ENCODE measurements at places on chromosomes 13 and 19.

DNA sequence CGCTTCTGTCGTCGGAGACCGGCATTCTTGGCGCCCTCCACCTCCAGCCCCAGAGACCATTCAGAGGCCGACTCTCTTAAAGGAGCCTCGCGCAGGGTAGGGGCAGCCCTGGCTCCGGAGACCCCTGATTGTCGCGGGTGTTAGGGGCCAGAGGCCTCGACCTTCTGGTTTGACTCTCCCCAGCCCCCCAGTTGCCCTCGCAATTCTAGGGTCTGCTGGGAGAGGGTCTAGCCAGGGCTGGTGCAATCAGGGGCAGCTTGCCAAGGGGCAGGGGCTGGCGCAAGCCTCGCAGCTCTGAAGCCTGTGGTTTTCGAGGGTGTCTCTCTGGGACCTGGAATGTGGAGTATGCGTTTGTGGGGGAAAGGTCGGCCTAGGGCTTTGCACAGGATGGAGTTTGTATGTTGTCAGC lies 1.6 kb upstream of the SLC7A10 start:
- DNase-seq = no peak

GRCh38 chr13:25819856-25820530 lies 231.8 kb downstream of the SHISA2 start:
- DNase-seq = no peak

DNA sequence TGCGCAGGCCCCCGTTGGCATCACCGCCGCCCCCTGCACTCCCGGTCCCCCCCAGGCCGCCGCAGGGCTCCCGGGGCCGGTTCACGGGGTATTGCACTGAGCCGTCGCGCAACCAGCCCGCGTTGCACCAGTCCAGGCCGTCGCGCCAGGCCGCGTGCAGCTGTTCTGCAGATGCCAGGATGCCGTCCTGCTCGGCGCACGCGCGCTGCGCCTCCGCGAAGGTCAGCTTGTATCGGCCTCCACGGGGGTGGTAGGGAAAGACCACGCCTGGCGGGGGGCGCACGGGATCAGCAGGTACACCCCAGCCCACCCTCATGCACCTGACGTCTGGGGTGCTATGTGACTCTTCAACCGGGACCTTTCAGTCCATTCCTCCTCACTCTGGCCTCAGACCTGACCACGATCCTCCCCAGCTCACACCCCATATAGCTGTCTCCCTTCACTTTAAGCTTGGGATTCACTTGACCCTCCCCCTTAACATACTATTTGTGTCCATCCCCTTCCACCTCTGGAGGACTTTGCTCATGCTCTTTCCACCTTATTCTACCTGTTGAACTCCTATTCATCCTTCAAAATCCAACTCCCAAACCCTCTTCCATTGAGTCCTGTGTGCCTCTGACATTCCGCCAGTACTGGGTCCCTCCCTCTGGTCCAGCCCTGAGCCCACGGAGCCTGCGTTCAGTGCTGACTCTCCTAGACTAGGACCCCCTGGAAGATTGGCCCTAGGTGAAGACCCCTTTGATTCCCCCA lies 14.3 kb downstream of the TM6SF2 start:
- no peak for DNase-seq

DNA sequence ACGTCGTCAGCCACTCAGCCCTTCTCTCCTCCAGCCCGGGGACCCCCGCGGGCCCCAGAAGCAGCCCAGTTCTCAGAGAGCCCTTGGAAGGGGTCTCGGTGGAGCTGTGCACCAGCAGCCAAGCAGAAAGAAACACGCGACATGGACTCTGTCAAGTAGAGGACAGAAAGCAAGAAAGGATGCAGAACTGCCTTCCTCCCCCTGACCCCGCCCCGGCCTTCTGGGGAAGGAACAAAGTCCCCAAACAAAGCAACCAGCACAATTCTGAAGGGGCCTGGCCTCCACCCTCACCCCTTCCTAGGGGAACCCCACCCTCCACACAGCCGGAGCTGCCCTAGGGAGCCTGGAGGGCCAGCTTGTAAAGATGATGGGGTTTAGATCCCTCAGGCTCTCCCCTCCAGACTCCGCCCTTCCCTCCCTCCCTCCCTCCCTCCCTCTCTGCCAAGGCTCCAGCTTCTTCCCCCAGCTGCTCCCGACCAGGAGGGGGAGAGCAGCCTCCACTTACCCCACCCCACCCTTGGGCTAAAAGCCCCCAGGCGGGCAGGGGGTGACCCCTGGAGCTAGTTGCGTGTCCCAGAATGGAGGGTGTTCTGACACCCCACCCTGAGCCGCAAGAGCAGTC lies 7.8 kb downstream of the LYL1 start:
- DNase-seq = no peak

DNA sequence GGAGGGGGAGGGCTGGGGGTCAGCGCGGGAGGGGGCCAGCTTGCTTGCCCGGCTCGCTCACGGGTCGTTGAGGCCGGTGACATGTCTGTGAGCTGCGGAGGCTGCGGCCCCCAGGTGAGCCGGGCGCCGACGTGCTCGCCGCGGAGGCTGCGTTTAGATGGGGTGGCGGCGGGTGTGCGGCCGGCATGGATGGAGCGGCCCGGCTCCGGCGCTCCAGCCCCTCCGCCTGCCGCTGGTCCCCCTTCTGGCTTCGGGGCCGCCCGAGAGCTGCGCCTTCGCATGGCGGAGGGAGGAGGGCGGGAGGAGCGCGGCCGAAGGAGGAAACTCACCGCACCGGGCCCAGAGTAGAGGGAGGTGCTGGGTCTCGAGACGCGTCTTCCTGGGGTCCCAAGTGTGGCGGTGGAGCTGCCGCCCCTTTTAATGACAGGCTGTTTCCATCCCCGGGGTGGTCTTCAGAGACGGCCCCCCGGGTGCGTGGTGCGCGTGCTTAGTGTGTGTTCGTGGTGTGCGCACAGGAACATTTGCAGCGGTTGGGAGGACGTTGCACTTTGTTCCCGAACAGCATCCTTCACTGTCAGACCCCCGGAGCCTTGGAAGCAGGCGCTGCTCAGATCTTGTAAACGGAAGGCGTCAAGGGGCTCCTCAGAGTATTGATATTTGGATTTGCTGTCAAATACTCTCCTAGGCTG lies at the start of gene AKAP11:
Gene AKAP11, plus strand, starts transcription at position 38 of the 689 bp plus-strand sequence. CDS start 14,197 bp downstream, outside the sequence.
- peak; percentile 66 for DNase-seq

DNA sequence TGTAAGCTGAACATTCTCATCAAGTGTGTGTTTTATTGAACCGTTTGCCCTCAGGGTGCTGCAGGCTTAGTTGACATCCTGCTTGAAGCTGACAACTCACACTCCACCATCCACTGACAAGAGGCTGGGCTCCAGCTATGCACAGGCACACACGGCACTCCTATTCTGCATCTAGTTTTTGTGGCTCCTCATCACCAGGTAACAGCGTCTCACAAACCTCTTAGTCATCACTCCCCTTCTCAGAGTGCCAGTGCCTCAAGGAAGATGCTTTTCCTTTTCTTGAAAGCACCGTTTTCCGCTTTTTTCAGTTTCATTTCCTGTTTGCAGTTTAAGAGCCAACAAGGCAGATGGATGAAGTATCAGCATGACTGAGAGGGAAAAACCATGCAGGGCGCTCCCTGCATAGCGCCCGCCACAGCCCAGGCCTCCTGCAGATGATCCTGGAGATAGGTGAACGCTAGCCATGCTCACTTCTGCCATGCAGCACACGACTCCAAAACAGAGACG lies 491.2 kb downstream of the COG6 start:
- DNase-seq = no peak

GRCh38 chr13:53167561-53167960 lies 138.9 kb downstream of the OLFM4 start:
- no peak for DNase-seq

- no peak for DNase-seq
These were observed 24.6 kb downstream of the XPO4 start for GRCh38 chr13:20877902-20878301.

- DNase-seq = no peak
These were observed 2.7 kb upstream of the TEX29 start for GRCh38 chr13:111317571-111318345.

DNA sequence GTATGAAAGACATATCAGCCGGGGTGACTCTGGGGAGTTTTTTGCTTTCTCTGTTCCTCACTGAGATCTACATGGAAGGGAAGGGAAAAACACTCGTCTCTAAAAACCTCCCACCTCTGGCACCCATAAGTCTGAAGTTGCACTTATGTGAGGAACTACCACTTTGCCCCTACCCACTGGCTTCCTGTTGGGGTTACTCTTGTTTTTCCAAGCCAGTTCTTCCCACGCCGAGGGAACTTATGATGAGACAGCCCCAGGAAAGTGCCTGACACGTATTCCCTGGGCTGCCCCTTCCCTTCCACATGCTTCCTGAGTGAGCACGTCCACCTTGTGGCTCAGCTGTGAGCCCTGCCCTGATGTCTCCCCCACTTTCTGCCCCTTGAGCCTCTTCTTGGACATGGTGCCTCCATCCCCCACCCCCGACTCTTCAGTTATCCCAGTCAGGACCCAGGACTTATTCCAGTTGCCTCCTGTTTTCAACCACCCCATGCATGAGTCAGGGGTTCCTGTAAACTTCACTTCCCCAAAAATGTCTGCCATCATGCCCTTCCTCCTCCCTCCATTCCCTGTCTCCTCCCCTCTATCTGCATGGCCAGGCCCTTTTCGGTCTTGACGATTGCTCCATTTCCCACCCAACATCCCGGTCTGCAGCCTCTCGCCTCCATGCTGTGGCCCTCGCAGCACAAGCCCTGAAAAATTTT lies 5.1 kb upstream of the SIGLEC7 start:
- DNase-seq = no peak

DNA sequence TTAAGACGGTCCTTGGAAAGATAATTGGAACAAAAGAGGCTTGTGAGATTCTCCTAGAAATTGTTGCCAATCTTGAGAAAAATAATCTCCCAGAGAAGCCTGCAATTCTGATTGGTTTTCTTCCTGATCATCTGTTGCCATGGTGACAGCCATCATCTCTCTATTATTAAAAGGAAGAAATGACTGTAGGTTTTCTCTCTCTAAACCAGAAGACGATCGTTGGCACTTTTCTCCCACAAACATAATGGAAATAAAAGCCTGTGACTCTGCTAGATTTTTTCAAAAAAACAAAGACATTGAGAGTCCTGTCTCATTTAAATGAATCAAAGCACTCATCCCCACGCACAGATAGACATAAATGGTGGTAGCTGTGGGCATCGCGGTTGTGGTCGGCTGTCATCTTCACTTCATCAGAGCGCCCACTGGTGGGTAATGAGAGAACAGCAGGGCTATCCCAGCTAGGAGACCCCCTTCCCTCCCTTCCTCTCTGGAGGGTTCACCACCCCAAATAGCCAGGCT lies 21.7 kb upstream of the CALM3 start:
- DNase-seq = peak; percentile 42

- DNase-seq = no peak
These were observed 704 bp downstream of the ZNF814 start for GRCh38 chr19:57888107-57888559.

GRCh38 chr19:38734426-38735256 lies 9.6 kb downstream of the CAPN12 start:
- no peak for DNase-seq

- no peak for DNase-seq
These were observed 3.7 kb upstream of the IRS2 start for GRCh38 chr13:109790086-109790485.

GRCh38 chr13:65499256-65499655 lies 1730.9 kb downstream of the PCDH9 start:
- DNase-seq = no peak

DNA sequence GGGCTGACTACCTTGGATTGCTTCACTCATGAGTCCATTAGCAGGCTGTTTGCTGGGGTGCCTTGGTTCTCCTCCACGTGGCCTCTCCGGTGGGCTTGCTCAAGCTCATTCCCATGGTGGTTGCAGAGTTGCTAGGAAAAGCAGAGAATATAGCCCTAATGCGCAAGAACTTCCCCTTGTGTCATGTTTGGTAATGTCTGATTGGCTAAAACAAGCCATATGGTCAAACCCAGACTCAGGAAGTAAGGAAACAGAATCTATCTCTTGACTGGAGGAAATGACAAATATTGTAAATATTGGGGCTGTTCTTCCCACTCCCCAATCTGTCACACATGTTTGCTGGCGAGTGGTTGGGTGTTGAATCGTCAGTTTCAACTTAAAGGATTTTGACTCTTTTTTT lies 12.1 kb downstream of the NFILZ start:
- no peak for DNase-seq

Measured in DND-41 (cell line).